ENCODE measurements at places on chromosomes 4 and X.

DNA sequence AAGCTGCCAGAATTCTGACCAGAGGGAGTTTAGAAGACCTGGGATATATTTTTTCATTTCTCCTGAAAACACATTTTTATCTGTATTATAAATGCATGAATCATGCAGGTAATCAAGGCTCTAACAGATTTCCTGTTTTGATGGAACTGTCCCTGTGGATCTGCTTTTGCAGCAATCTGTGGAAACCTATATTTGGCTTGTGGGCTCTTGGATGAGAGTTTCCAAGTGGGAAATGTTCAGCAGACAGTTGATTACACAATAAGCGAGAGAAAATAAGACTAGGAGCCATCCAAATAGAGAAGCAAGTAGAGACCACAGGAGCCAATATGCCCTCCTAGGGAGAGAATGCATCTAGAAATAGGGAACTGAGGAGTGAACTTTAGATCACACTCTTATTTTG, 105.0 kb downstream of the NDST3 start:
- DNase-seq: no peak

- DNase-seq: peak; percentile 42
Measured at GRCh38 chr4:78864405-78865024, 74.7 kb downstream of the PAQR3 start.

- DNase-seq: no peak
Measured at GRCh38 chr4:75779105-75779757, 54.9 kb downstream of the USO1 start.

DNA sequence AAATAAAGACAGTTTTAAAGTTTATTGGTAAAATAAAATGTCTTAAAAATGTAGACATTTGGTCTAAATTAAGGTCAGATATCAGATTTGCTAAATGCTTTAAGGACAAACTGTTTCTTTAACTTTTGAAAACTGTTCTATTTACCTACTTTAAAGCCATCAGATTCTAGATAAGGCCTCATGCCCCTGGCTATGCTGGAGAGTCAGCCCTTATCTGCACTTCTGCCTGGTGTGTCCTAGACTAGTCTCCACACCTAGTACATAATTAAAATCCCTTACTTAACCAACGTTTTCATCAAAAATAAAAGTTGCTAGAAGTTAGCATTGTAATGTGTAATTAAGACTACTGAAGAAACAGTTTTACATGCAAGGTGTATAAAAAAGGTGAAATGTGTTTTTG, 25.6 kb downstream of the HSD17B11 start:
- DNase-seq: no peak

- no peak for DNase-seq
Measured at GRCh38 chr4:131584587-131584986, 1564.5 kb upstream of the PCDH10 start.

- no peak for DNase-seq
Measured at GRCh38 chr4:139267301-139267700, 12.7 kb downstream of the MGARP start.

DNA sequence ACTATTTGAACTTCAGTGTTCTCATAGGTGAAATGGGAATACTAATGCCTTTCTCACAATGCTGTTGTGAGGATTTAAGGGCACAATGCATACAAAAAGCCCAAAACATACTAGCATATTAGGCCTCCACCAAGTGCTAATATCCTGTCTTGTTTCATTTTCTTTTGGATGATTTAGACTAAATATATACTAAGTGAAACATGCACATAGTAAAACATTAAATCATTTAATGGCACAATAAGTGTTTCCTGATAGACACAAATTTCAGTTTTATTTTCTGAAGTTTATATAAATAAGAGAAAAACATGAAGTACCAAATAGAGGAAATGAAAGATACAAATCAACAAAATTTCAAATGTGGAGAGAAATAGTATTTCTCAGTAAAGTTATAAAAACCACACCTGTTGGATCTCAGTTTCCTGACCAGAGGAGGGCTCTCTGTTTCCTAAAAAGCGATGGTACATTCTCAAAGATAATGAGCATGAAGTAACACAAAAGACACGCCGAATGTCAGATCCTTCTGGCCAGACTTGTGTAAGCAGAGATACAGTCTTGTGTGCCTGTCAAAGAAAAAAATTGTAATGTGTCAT, 25.1 kb downstream of the DDX60 start:
- no peak for DNase-seq

DNA sequence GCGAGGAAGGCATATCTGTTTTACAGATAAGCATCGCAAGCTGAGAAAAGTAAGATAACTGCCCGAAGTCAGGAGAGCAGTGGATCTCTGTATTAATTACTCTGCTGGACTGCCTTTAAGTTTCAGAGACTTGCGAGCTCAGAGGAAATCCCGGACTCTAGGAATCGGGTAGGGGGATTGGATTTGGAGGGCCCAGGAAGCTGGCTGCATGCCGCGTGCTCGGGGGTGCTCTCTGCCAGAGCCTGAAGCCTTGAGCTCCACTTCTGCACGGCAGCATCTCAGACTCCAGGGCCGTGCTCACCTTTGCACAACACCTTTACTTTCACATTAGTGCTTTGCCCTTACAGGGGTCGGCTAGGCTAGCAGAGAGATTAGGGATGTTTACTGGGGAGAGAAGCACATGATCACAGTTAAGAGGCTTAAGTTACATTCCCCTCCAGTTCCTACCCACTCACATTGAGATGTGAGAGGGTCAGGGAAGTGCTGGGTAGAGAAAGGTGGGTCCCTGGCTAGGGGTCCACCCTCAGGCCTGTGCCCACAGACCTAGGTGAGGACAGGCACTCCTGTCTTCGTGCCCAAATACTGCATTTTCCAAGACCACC, 57.0 kb downstream of the TRIML1 start:
- DNase-seq: no peak

- DNase-seq: peak; percentile 9
Measured at GRCh38 chrX:130543603-130544325, 142.0 kb downstream of the RBMX2 start.

GRCh38 chrX:38732866-38733265, 68.4 kb upstream of the MID1IP1 start:
- DNase-seq: no peak

DNA sequence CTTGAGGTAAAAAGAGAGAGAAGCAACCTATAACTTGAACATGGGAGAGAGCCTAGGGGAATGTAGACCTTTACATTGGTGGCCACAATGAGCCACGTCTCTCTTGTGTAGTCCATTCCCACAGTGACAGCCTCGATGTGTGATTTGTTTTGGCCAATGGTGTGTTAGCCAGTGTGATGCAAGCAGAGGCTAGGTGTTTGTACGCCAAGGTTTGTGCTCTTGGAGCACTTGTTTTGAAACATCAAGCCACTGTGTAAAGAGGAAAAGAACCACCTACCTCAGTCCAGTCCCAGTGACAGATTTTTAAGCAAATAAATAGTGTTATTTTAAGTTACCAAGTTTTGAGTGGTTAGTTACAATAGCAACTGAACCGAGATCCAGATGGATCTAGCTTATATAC, 23.9 kb upstream of the TMEM192 start:
- DNase-seq: no peak

DNA sequence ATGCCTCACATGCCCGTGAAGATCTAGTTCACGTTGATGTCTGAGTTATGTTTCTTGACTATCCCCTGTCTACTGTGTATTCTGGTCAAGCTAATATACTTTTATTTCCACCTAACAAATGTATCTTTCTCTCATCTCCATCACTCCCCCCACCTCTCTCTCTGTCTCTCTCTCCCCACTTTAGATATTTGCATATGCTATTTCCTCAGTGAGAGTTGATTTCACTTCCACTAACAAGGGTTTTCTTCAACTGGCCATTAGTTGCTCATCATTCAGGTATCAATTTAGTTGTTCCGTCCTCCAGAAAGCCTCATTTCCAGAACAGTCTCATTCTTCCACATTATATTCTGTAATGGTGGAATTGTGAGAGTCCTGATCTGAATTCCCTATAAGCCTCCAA, 1777.8 kb upstream of the TENM3 start:
- no peak for DNase-seq

- DNase-seq: no peak
Measured at GRCh38 chrX:105228602-105229001, 8.1 kb upstream of the TEX13A start.

DNA sequence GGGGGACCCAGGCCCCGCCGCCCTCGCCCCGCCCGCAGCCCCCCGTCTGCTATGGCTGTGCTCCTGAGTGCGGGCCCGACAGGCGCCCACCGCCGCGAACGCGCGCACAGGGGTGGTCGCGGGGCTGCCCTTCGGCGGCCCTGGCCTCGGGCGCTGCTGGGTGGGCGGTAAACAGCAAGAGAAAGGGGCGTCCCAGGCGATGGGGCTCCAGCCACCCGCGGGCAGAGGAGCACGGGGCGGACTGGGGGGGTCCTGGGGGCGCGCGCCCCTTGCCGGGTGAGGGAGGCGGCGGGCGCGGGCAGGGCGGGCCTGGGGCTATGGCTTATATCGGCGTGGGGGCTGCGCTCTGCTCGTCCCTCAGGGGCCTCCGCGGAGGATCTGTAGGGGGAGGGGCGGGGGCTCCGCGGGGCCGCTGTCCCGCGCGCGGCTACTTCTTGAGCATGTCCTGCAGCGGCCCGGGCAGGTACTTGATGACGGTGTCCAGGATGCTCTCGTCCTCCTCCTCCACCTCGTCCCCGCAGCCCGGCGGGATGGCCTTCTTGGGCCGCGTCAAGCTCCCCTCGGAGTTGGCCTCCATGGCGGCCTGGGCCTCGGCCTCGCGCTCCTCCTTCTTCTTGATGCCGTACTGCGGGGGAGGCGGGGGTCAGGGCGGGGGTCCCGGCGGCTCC, 39.7 kb downstream of the CPLX1 start:
- no peak for DNase-seq

- no peak for DNase-seq
Measured at GRCh38 chrX:130636277-130636676, 234.5 kb downstream of the RBMX2 start.

- no peak for DNase-seq
Measured at GRCh38 chrX:21960569-21961541, 20.3 kb downstream of the SMS start.

- no peak for DNase-seq
Measured at GRCh38 chrX:84441143-84441542, 61.1 kb downstream of the HDX start.

- no peak for DNase-seq
Measured at GRCh38 chr4:2254665-2255500, 7.0 kb downstream of the MXD4 start.

DNA sequence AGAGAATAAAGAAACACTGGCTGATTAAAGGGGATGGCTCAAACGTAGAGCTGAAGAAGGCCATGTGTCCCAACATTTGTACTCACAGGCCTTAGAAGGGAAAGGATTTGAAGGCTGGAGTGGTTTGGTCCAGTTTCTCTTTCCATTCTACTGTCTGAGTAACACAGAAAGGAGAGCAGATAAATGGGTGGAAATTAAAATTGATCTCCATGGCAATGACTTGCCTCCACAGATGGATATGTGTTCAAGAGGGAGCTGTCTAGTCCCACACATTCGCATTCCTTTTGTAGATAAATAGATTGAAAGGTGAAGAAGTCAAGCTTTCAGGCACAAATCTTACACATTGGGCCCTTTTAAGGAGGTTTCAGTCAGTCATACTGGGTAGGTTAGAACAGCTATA, 74.6 kb downstream of the DOCK11 start:
- no peak for DNase-seq

DNA sequence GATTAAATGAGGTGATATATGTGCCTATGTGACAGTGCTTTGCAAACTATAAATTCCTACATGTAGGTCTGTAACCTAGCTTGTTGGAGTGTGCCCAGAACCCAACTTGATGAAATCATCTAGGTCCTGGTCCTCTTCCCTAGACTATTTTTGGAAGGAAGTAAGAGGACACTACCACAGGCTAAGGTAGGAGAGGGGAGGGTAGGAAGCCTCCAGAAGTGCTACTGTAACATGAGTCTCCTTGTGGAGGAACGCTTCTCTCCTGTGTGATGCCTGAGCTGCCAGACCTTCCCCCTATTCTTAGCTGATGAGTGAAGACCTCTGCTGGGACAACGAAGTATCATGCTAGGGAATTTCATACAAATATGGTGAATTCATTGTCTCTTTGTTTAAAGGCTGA, 41.8 kb upstream of the IL21 start:
- DNase-seq: no peak

- peak; percentile 69 for DNase-seq
Measured at GRCh38 chr4:143616771-143617170, 83.7 kb downstream of the FREM3 start.

GRCh38 chr4:61462451-61463326, 262.6 kb downstream of the ADGRL3 start:
- DNase-seq: peak; percentile 3

GRCh38 chr4:20386906-20387305, 135.2 kb downstream of the SLIT2 start:
- DNase-seq: no peak

- no peak for DNase-seq
Measured at GRCh38 chrX:9864011-9864410, 77.8 kb downstream of the SHROOM2 start.

Measured in AG20443 (cell line).